ENCODE measurements at places on chromosomes 6 and 20.

DNA sequence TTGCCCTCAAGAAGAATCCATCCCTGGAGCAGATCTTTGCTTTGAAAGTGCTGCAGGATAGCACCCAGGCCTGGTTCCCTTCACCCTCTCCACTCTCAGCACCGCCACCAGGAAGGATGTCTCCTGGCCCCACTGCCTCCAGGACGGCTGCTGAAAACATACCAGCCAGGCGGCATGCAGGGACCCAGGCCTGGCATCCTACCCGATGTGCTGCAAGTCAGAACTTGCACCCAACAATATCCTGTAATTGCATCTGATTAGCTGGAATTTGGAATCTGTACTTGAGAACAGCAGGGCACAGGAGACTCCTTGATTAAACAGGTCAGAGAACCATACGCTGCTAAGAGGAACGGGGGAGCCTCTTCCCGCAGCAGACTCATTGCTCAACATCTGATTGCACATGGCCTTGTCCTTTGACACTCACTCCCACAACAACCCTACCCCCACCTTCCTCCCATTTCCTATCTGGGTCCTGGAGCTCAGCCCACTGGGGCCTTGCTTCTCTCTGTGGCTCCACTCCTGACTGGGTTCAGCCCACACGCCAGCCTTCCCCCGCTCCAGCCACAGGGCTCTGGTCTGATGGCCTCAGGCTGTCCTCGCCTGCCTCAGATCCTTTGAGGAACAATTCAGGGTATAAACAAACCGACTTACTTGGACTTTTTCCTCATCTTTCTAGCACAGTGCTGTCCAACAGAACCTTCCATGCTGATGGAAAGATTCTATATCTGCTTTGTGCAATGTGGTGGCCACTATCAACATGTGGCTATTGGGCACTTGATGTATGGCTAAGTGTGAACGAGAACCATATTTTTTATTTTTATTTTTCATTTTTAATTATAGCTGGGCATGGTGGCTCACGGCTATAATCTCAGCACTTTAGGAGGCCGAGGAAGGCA lies 78.0 kb downstream of the FGD2 start:
- no peak for DNase-seq

- no peak for DNase-seq
Observed at GRCh38 chr6:90709431-90709996, 122.6 kb upstream of the MAP3K7 start.

GRCh38 chr20:63734946-63735858 lies 1.3 kb upstream of the LIME1 start:
- DNase-seq = no peak

- no peak for DNase-seq
Observed at GRCh38 chr6:2940010-2940850, 31.1 kb downstream of the SERPINB6 start.

- DNase-seq = no peak
Observed at GRCh38 chr6:51322505-51322904, 503.8 kb downstream of the TFAP2B start.

- DNase-seq = no peak
Observed at GRCh38 chr6:147141711-147142308, 62.4 kb upstream of the STXBP5 start.

DNA sequence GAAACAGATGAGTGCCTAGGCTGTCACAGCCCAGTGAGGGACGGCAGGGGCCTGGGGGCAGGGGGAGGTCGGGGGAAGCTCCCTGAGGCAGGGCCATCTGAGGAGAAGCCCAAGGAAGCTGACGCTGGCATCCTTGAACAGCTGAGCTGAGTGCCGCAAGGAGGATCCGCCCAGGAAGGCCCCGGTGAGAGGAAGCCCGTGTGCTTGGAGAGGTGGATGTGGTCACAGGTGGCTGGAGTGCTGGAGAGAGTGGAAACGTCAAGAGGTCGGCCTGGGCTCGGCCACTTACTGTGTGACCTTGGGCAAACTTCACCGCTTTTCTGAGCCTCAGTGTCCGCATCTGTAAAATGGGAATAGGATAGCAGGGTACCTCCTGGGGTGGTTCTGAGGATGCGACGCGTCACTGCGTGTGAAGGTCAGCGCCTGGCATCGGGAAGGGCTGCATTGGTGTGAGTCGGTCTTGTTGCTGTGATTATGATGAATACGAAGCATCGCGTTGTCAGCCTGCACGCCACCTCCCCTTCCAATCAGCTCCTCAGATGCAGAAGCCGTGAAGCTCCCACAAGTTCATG lies 116.1 kb upstream of the PTPN1 start:
- no peak for DNase-seq

DNA sequence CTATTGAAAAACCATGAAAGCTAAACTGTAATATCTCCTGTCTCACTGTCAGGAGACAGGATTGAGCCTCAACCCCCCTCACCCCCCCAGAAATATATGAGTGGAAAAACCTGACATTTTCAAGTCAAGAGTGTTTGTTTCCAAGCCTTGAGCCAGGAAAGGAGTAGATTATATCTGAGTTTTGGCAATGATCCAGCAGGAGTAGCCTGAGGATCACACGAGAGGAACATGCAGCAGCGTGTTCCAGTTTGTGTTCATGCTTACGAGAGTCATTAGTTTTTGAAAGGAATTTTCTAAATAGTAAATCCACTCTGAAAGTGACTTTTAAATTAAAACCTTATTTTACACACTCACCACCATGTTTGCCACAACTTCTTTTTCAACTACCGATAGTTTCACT lies 15.8 kb downstream of the IL22RA2 start:
- no peak for DNase-seq

DNA sequence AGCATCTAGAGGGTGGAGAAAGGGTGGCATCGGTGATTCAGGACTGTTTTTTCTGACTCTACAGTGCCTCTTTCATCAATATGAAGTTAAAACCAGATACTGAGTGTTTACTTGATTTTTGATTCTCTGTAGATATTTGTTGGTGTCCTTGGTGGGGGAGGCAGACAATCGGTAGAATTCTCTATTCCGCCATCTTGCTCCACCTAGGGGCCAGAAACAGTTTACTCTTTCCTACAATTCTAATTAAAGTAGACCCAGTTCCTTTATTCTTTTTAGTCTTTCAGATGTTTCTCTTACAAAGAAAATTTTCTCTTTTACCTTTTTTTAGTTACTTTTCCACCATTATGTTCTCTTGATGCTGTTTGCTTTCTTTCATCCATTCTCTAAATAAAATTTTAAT lies 162.1 kb upstream of the RAB32 start:
- no peak for DNase-seq

GRCh38 chr6:158706369-158706982 lies 56.6 kb downstream of the SYTL3 start:
- DNase-seq = peak; percentile 46

- no peak for DNase-seq
Observed at GRCh38 chr6:69019832-69020231, 384.8 kb downstream of the ADGRB3 start.

GRCh38 chr6:13709689-13710551 lies 1.7 kb downstream of the RANBP9 start:
- DNase-seq = peak; percentile 40

- no peak for DNase-seq
Observed at GRCh38 chr6:165883851-165884640, 221.0 kb upstream of the PDE10A start.

GRCh38 chr6:6057442-6058053 lies 50.8 kb upstream of the NRN1 start:
- peak; percentile 57 for DNase-seq

GRCh38 chr6:125789576-125790357 lies 993 bp upstream of the NCOA7 start:
- peak; percentile 59 for DNase-seq

GRCh38 chr6:23713211-23713610 lies 412.8 kb upstream of the NRSN1 start:
- DNase-seq = no peak

DNA sequence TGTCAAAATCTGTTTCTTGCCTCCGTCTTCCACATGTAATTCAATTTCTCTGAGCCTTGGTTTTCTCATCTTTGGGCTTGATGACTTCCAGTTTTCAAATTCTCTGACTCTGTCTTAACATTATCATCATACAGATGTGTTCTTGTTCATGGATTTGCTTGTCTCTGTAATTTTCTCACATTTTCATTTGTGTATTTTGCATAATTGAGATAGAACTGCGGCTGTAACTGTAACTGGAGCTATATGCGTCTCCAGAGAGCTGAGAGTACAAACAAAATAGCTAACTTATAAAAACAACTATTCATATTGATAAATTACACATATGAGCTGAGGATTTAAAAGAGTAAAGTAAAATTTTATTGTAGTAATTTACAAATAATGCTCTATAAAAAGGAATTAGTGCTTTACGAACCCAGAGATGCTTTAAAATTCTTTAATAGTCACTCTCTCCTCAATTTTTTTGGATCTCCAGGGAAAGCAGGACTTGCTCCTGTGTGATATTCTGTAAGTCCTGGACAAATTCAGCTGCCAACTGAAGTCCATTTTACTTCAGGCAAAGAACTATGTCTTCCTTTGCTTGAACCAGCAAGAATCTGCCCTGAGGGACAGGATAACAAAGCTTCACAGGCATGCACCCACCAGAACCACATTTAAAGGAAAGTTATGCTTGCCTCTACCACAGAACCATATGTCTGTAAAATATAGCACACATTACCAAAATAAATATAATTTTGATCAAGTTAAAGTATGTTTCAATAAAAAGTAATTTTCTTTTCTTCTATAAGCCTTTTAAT lies 288.3 kb downstream of the KHDC1L start:
- DNase-seq = no peak

- no peak for DNase-seq
Observed at GRCh38 chr20:29744071-29744470, 1513.4 kb upstream of the DEFB115 start.

- no peak for DNase-seq
Observed at GRCh38 chr20:37111926-37112455, 16.2 kb upstream of the RBL1 start.

DNA sequence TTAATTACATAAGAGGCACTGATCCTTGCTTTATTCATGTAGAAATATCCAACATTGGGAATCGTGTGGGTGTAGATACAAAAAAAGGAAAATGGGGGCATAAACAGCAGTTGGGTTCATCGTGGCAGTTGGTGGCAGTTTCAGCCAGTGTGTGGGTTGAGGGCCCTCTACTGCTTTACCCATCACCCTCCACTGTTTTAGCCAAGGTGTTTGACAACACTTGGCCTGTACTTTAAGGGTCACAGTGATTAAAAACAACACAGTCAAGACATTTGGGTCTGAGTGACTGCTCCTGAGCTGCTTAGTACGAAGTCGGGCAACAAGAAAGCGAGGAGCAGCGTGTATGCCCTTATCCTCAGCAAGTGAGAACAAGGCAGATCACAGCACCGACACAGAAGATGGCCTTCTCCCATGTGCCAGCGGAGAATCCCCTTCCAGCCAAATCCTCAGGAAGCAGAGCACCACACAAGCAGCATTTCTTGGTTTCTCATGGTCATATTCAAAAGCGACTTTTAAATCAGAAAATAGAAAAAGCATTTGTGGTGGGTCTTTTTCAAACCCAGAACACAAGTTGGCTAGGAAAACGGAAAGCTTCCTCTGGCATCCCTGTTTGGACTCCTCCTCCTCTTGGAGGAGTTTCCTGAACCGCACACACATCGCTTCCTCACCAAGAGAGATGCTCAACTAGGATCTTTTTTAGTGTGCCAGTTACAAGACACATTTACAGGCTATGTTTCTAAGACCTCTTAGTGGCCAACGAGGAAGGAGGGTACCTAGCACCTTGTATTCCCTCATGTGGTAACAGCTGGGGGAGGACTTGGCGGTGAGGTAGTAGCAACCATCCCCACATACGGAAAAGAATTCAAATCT lies 23.5 kb downstream of the EIF2S2 start:
- DNase-seq = no peak

- DNase-seq = peak; percentile 60
Observed at GRCh38 chr20:46430921-46431712, 24.7 kb upstream of the ELMO2 start.
